ENCODE measurements at places on chromosomes 2 and 18. TPM values are rescaled to one million over a fixed set of nuclear protein-coding genes. Genes with fewer than 3 reads are reported as not detected.

UPP2 gene
- total RNA-seq = not detected

CYP27A1 gene
- total RNA-seq = 19.1 TPM

FSHR gene
- total RNA-seq = not detected

TOGARAM2 gene
- total RNA-seq = 0.17 TPM

GULP1 gene
- 56.6 TPM for total RNA-seq

SLC5A7 gene
- total RNA-seq = not detected

RAX gene
- total RNA-seq = not detected

TLX2 gene
- total RNA-seq = 0.58 TPM

NT5C1B gene
- total RNA-seq = not detected

POTEJ gene
- not detected for total RNA-seq

ARHGAP25 gene
- total RNA-seq = 0.66 TPM

STPG4 gene
- total RNA-seq = 0.17 TPM

OSR1 gene
- 19.5 TPM for total RNA-seq

PRSS56 gene
- not detected for total RNA-seq

PROC gene
- total RNA-seq = not detected
